ENCODE measurements at places on chromosomes 2 and 18.

DNA sequence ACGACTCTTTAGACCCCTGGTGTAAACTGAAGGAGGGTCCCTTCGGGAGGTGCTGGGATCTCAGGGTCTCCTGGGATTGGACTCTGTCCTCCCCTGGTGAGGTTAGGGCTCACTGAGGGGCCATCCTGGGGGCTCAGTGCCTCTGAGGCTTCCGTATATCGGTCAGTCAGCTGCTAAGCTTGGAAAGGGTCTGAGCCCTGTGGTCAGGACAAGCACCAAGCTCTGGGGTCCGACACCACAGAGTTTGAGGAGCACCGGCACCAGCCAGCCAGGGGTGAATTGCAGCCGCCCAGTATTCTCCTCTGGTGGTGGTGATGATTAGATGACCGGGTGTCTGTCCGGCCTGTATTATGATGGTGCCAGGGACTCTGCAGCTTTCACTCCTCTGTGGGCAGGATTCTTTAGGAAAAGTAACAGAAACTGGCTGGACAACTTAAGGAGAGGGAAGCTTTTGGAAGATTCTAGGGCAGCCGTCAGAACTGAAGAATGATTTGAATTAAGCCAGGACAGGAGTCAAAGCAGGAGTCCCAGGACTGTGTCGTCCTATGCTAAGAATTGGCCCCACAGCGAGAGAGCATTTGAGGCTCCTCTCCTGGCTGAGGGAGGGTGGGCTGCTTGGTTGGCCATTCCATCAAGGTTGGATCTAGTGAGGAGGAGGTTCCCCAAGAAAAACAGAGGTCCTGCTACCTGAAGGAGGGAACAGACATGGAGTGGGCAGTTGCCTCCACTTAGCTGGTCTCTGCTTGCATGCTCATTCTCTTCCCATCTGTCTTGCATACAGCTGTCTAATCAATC, 158.6 kb upstream of the HS6ST1 start:
- DNase-seq, result no peak

DNA sequence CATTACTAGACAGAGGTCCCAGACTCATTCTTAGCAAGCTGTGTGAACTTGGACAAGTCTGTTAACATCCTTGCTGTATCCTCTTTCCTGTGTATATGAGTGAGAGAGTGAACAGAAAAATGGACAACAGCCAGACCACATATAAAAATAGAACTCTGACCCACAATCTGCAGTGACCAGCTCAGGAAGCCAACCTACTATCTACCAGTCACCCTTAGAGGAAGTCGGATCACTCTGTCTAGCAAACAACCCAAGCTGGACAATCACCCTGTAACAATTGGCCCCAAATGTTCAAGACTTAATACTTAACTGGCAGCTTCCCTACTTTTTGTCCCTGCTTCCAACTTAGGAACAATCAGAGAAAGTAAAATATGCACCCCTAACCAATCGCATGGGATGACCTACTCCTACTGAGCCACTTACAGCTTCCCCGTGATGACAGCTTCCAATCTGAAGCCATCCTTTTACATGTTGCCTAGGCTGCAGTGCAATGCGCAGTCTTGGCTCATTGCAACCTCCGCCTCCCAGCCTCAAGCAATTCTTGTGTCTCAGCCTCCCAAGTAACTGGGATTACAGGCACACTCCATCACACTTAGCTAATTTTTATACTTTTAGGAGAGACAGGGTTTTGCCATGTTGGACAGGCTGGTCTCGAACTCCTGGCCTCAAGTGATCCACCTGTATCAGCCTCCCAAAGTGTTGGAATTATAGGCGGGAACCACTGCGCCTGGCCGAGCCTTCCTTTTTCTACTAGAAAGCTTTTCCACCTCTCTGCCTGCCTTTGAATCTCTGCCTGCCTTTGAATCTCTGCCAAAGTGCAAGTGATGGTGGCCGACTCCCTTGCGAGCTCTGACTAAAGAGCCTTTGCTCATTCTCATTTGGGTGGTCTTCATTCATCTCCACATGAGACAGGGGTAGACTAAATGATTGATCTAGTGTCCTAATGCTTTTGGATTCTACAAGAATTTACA, 158.3 kb upstream of the NDUFV2 start:
- DNase-seq, result no peak

DNA sequence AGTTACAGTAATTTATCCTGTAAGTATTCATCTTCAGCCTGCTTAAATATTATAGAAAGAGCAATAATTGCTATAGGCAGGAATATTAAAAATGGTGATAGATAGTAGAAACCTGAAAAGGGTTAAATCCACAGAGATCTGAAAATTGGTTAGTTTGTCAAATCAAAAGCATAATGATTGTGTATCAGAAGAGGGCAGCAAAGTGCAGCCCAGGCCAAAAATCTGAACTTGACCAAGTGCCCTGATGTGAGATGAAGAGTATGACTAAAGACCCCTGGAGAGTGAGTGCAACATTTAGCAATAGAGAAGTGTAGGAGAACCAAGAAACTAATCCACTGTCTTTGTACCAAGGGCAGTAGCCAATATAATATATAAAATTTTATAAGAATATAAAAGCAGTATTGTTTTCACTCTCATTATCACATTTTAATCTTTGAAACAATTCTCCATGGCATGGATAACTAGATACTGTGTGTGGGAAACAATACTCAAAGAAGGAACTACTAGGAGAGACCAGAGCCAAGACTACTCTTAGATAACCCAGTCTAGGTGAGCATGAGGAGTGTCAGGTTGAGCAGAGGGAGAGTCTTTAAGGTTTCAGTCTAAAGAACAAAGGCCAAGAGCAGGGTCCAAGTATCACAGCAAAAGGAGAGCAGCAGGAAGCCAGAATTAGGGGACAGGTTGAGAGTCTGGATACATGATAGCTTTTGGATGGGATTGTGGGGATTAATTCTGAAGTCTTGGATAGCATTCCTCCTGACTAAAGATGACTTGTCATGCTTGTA, 148.7 kb downstream of the CALCRL start:
- no peak for DNase-seq

GRCh38 chr2:28412625-28413151, 20.0 kb downstream of the FOSL2 start:
- no peak for DNase-seq

GRCh38 chr18:38038242-38038641, 472.6 kb upstream of the CELF4 start:
- DNase-seq, result no peak

- DNase-seq, result peak; percentile 2
These were observed 933.9 kb downstream of the TRIB2 start for GRCh38 chr2:13650586-13651180.

DNA sequence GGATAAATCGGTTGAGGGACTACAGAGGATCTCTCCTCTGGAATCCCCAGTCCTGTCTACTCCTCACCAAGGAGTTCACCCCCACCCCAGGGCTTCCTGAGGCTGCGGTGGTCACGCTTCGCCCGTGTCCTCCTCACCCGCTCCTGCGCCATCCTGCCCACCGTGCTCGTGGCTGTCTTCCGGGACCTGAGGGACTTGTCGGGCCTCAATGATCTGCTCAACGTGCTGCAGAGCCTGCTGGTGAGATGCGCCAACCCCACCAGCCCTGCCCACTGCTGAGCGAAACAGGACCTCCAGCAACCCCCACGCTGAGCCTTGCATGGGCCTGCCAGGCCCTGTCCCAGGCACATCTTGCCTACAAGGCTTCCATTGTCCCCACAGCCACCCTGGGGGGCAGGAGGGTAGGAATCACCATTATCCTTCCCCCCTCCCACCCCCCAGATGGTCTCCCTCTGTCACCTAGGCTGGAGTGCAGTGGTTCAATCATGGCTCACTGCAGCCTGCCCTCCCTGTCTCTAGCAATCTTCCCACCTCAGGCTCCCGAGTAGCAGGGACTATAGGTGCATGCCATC, 6.7 kb upstream of the CTDSP1 start:
- no peak for DNase-seq
